ENCODE measurements at places on chromosomes 5 and 9. TPM values are rescaled to one million over a fixed set of nuclear protein-coding genes. Genes with fewer than 3 reads are reported as not detected.
A peak's percentile ranks its signal among the peaks of the same experiment; 100 is the strongest.

TAF1L gene
- total RNA-seq: under 0.01 TPM

DNA sequence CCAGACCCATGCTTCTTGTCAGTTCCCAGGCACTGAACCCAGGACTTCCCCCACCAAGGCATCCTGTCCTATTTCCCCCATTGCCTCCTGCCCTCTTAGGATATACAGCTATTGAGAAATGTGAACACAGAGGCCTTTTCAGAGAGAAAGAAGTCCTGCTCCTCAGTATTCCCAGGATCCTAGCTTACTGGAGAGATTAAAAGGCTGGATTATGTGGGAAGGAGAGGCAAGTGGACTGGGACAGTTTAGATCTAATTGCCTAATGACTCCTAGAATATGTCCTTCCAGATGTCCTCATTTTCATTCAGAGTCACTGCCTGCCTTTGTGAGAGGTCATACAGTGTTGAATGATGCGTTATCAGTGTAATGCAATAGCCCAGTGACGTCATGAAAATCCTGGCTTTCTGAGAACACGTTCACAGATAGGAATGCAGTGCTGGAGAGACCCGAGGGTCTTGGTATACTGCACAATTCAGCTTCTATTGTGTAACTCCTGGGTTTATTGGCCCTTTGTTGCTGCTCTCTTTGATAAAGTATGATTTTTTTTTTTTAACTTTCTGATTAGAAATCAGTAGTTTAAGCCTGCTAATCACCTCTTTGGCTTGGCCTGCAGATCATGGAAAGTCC, 26.2 kb downstream of the WWC1 start:
- peak overlapping the region; percentile 92 for H3K27ac ChIP-seq
- H3K4me1 ChIP-seq: peaks cover 32% of the 10 kb centered on the region
- peak; percentile 98 for DNase-seq
- H3K36me3 ChIP-seq: no peaks in the 10 kb centered on the region
- H3K27me3 ChIP-seq: no peaks in the 10 kb centered on the region

OCLN gene
- 2.3 TPM for total RNA-seq

DNA sequence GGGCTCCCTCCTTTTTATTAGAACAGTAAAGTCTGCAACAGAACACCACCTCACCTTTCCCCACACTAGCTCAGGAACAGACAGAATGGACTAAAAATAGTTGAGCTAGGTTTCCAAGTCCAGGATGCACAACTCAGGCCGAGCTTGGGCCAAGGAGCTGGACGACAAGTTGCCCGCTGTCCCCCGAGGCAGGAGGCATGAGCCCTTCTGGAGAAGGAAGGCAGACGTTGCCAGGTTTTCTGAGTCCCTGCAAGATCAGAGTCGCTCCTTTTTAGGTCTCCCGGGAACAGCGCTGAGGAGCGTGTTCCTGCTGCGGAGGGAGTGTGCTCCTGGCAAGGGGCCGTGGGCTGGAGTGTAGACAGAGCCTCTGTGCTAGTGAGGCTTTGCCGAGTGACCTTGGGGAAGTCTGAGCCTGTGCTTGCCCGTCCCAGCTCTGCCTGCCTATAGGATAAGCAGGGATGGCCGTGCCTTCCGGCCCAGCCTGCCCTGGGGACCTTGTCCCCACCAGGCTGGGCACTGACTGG, 121.6 kb downstream of the WNK2 start:
- no peaks in the 10 kb centered on the region for H3K4me1 ChIP-seq
- no peak for DNase-seq
- no peak overlapping the region for H3K4me3 ChIP-seq
- H3K27me3 ChIP-seq: no peaks in the 10 kb centered on the region
- H3K27ac ChIP-seq: no peak overlapping the region

DNA sequence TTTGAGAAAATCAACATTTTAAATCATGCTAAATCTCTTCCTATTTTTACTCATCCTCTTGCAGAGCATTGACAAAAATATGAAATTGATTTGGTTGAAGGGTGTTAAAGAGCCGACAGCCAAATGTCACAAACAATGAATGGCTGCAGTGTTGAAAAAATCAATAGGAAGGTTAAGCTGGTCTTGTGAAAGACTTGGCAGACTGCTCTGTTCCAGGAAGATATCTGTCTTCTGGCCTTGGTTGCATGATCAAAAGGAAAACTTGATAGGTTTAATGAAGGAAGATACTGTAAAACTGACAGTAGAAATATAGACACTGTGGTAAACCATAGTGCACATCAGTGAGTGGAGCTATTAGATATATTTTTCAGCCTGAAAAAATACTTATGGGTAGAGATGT, 103.6 kb downstream of the PBX3 start:
- H3K27ac ChIP-seq: no peak overlapping the region
- H3K36me3 ChIP-seq: no peaks in the 10 kb centered on the region
- no peak overlapping the region for H3K4me3 ChIP-seq

PCDHGA8 gene
- 2.6 TPM for total RNA-seq

- H3K27me3 ChIP-seq: no peaks in the 10 kb centered on the region
- no peak overlapping the region for H3K27ac ChIP-seq
- DNase-seq: no peak
- no peaks in the 10 kb centered on the region for H3K36me3 ChIP-seq
- H3K4me1 ChIP-seq: peaks cover 3% of the 10 kb centered on the region
These were observed 55.1 kb upstream of the PAPPA start for GRCh38 chr9:116098476-116098875.

NR2F1-AS1 gene
- total RNA-seq: 33.6 TPM

TMEM174 gene
- total RNA-seq: not detected

CCL27 gene
- not detected for total RNA-seq

- no peaks in the 10 kb centered on the region for H3K4me1 ChIP-seq
- no peak for DNase-seq
- no peak overlapping the region for H3K4me3 ChIP-seq
- no peaks in the 10 kb centered on the region for H3K27me3 ChIP-seq
- no peaks in the 10 kb centered on the region for H3K36me3 ChIP-seq
These were observed 115.2 kb upstream of the WWC1 start for GRCh38 chr5:168176251-168176650.

DNA sequence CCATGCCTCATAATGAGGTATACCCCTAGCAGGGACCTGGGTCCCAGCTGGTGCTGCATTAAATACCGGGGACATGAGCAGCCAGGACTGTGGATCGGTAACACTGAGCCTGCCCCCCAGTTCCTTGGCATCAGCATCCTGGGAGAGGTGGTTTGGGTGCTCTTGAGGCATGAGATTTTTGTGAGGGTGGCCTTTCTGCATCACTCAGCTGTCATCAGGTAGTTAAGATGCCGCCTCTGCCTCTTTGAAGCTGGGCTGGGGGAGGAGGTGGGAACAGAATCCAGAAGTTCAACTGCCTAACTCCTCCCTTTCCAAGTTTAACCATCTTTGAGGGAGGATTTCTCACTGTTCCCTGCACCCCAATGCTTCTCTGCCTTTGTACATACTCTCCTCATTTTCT, 112.7 kb downstream of the PDZD2 start:
- no peak overlapping the region for H3K4me3 ChIP-seq
- no peak for DNase-seq
- no peak overlapping the region for H3K27ac ChIP-seq
- H3K27me3 ChIP-seq: no peaks in the 10 kb centered on the region
- H3K4me1 ChIP-seq: no peaks in the 10 kb centered on the region
- H3K36me3 ChIP-seq: no peaks in the 10 kb centered on the region

GRIN3A gene
- total RNA-seq: not detected

GRCh38 chr5:137086342-137086741, 412.8 kb downstream of the SPOCK1 start:
- DNase-seq: no peak
- H3K27me3 ChIP-seq: no peaks in the 10 kb centered on the region
- no peaks in the 10 kb centered on the region for H3K4me1 ChIP-seq
- H3K27ac ChIP-seq: no peak overlapping the region

- no peaks in the 10 kb centered on the region for H3K4me1 ChIP-seq
- no peaks in the 10 kb centered on the region for H3K27me3 ChIP-seq
- DNase-seq: no peak
- H3K4me3 ChIP-seq: no peak overlapping the region
- H3K36me3 ChIP-seq: no peaks in the 10 kb centered on the region
- H3K27ac ChIP-seq: no peak overlapping the region
These were observed 107.6 kb upstream of the SPRY4 start for GRCh38 chr5:142432369-142432863.

GRCh38 chr5:141477044-141477575, 1.3 kb downstream of the PCDHGC3 start:
- H3K4me3 ChIP-seq: peak overlapping the region; percentile 95
- H3K27me3 ChIP-seq: no peaks in the 10 kb centered on the region
- peaks cover 1% of the 10 kb centered on the region for H3K36me3 ChIP-seq
- peak overlapping the region; percentile 83 for H3K27ac ChIP-seq

ZNF608 gene
- total RNA-seq: 18.0 TPM

GRCh38 chr9:36164989-36165388, 4.2 kb upstream of the CCIN start:
- H3K27ac ChIP-seq: no peak overlapping the region
- peaks cover 28% of the 10 kb centered on the region for H3K4me1 ChIP-seq
- no peaks in the 10 kb centered on the region for H3K36me3 ChIP-seq
- H3K27me3 ChIP-seq: no peaks in the 10 kb centered on the region
- H3K4me3 ChIP-seq: no peak overlapping the region

LCP2 gene
- not detected for total RNA-seq

NR5A1 gene
- total RNA-seq: not detected

DNA sequence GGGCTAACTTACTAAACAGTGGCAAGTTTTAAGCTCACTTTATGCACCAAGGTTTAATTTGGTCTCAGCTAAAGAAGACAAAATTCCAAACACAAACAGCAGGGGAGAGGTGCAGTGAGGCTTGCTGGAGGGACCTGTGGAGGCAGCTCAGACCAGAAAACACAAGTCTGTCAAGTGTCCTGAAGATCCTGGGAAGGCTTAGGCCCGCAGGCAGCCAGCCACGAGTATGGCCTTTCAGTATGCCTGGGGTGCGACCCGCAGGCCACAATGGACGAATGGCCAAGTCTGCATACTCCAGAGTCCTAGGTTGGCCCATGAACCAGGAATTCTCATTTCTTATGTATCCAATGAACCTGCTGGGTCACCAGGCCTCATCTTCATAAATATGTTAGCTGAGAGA, 9.3 kb downstream of the CCNI2 start:
- peaks cover 3% of the 10 kb centered on the region for H3K4me1 ChIP-seq
- H3K4me3 ChIP-seq: no peak overlapping the region
- H3K36me3 ChIP-seq: peaks cover 14% of the 10 kb centered on the region
- no peak overlapping the region for H3K27ac ChIP-seq

GRCh38 chr5:126814721-126815404, 37.9 kb downstream of the LMNB1 start:
- peak; percentile 46 for DNase-seq
- no peaks in the 10 kb centered on the region for H3K27me3 ChIP-seq

PHYHD1 gene
- 20.0 TPM for total RNA-seq

GRCh38 chr5:128736553-128736952, 198.5 kb upstream of the FBN2 start:
- H3K27me3 ChIP-seq: no peaks in the 10 kb centered on the region
- no peaks in the 10 kb centered on the region for H3K4me1 ChIP-seq
- H3K4me3 ChIP-seq: no peak overlapping the region
- no peaks in the 10 kb centered on the region for H3K36me3 ChIP-seq
- H3K27ac ChIP-seq: no peak overlapping the region
- DNase-seq: peak; percentile 43

GRCh38 chr5:125786021-125786420, 637.2 kb upstream of the GRAMD2B start:
- no peak for DNase-seq
- no peaks in the 10 kb centered on the region for H3K4me1 ChIP-seq
- no peaks in the 10 kb centered on the region for H3K36me3 ChIP-seq
- no peaks in the 10 kb centered on the region for H3K27me3 ChIP-seq

PIP5K1B gene
- total RNA-seq: under 0.01 TPM

C5orf52 gene
- total RNA-seq: not detected

DNA sequence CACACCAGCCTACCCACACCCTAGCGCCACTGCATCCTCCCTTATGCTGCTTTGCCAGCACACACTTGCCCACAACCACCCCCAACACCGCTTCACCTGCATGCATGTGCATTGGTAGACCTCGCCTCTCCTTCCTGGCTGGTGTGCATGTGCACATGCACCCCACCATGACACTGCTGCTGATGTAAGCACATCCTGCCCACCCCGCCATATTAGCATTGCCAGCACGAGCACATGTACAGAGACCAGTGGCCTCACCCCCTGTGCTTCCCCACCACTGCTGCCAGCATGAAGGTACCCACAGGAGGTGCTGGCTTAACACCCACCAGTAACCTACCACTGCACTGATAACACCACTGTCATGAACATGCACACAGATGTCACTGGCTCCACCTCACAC, 218.2 kb downstream of the SLCO4C1 start:
- no peaks in the 10 kb centered on the region for H3K36me3 ChIP-seq
- H3K4me1 ChIP-seq: no peaks in the 10 kb centered on the region
- DNase-seq: no peak

DNA sequence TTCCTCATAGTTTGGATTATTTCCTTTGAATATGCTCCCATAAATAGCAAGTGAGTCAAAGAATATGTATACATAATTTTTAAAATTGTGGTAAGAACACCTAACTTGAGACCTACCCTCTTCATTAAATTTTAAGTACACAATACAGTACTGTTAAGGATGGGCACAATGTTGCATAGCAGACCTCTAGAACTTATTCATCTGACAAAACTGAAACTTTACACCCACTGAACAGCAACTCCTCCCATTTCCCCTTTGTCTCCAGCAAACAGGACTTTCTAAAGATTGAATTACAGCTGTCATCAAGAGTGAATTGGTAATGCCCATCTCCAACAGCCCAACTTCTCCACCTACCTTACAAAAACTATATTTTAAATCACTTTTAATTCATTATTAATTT, 388.9 kb downstream of the HTR1A start:
- H3K27me3 ChIP-seq: no peaks in the 10 kb centered on the region
- no peaks in the 10 kb centered on the region for H3K36me3 ChIP-seq
- H3K4me3 ChIP-seq: no peak overlapping the region
- no peak for DNase-seq
- H3K27ac ChIP-seq: no peak overlapping the region

DNA sequence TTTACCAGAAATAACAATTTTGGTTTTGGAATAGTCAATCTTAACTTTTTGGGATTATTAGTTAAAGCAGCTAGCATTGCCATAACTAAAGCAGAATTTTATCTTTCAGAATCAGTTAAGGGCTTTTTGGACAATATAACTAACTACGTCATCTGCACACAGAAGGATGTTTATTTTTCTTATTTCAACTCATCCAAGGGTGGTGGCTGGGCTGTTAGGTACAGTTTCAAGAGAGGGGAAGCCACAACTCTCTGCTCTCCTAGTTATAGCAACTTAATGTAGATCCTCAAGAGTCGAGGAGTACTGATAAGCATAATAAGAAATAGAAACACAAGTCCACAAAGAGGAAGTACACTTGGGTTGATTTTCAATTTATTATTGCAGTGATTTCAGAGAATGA, 65.6 kb downstream of the ANKRD55 start:
- H3K27me3 ChIP-seq: no peaks in the 10 kb centered on the region
- DNase-seq: peak; percentile 72
- H3K27ac ChIP-seq: no peak overlapping the region
- no peaks in the 10 kb centered on the region for H3K36me3 ChIP-seq
- peaks cover 4% of the 10 kb centered on the region for H3K4me1 ChIP-seq

GRCh38 chr5:43043400-43043756, 3.3 kb upstream of the ANXA2R start:
- no peaks in the 10 kb centered on the region for H3K27me3 ChIP-seq
- peak overlapping the region; percentile 85 for H3K4me3 ChIP-seq
- H3K27ac ChIP-seq: peak overlapping the region; percentile 96

Data from fibroblast of lung (primary cell).